ENCODE measurements at places on chromosomes 1 and 21.

GRCh38 chr1:98398649-98399048, 262.9 kb upstream of the SNX7 start:
- peak; percentile 53 for DNase-seq

GRCh38 chr1:47876587-47876963, 120.6 kb downstream of the TRABD2B start:
- DNase-seq = no peak

DNA sequence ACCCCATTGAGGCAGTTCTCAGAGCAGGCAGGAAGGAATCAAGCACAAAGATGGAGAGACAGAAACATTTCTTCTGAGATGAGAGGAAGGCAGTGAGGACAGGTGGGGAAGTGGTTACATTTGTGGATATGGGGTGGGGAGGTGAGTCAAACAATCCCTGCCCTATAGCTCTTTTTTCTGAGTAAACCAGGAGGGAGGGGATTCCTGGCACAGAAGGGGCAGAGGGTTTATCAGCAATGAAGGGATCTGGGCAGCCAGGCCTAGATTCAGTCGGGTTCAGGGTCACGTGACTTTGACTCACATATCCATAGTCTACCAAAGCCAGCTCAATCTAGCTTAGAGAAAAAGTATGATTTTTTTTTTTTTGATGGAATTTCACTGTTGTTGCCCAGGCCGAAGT, 15.7 kb upstream of the PHC2 start:
- no peak for DNase-seq

DNA sequence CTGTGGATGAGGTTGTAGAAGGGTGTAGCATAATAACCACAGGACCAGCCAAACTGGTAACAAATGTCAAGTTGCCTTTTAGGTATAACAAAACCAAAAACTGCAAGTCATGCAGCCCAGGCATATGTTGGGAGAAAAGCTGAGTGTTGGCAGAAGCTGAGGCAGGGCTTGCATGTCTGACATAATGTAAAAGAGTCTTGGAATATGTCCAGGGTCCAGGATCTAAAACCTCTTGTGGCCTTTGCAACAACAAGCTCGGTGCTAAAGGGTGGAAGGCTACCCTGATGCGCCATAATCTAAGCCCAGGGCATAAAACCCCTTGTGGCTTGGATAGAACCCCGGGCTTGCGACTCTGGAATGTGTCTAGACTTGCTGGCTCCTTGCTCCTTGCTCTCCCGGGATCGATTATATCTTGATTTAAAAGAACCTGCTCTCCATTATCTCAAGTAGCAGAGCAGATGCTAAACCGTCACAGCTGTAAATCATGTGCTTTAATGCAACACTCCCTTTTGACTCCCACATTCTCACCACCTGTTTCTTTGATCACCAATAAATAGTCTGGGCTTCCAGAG, 26.5 kb upstream of the SLC35A3 start:
- peak; percentile 75 for DNase-seq

DNA sequence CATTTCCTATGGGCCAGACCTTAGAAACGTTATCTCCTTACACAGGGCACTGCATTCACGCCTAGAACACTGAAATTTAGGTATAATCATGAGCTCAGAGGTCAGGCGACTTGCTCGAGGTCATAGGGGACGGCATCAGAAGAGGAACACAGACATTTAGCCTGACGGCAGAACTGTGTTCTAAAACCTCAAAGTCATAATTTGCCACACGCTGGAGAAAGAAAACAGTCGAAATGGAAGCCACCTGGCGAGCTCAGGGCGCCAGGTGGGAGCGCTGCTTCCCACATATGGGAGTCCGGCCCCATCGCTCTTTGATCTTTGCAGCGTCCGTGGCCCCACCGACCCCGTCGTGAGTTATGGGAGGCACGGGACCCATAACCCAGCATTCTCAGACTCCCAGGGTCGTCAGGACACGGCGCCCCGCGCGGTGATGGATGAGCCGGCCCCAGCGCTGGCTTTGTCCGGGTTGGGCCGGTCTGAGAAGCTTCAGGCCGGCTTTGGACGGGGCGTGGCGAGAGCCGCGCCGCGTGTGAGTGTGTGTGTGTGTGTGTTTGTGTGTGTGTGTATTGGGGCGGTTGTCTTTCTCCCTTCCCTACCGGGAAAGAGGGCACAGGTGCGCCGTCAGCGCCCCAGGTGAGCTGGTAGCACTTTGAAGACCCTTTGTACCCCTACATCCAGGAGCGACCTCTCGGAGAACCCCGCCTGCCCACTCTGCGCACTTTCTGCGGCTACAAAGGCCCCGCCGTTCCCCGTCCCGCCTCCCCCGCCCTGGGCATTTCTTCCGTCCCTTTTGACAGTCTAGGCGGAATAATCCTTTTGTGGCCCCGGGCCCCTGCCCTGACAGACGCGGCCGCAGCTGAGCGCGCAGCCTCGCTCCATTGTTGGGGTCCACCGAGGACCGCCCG, 861 bp upstream of the DRAXIN start:
- DNase-seq = no peak

GRCh38 chr1:5891736-5892135, 100.5 kb downstream of the NPHP4 start:
- no peak for DNase-seq

- DNase-seq = no peak
Observed at GRCh38 chr1:3334366-3334765, 120.1 kb upstream of the ARHGEF16 start.

DNA sequence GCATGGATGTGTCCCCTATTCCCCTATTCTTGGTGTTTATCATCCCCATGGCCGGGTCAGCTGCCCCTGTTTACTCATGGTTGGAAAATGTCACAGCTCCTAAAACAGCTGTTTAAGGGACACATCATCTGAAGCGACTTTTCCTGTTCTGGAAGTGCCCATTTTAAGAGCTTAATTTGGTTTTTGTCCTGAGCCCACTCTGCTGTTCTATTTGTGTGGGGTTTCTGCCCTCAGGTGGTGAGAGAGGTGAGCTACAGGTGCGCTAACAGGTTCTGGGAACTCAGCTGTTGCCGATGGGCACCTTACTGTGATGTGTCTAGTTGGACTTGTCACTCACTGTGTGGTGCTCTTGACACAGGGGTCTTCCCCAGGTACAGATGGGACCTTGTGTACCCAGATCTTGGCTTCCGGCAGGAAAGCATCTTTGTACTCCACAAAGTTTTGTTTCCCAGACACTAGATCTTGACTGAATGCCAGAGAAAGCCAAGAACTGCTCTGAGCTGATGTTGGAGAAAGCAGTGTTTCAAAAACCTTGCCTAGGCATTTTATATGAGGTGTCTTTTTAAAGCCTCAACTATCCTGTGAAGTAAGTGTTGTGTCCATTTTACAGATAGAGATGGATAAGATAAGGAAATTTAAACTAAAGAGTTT, 59.0 kb upstream of the CD1D start:
- peak; percentile 39 for DNase-seq

DNA sequence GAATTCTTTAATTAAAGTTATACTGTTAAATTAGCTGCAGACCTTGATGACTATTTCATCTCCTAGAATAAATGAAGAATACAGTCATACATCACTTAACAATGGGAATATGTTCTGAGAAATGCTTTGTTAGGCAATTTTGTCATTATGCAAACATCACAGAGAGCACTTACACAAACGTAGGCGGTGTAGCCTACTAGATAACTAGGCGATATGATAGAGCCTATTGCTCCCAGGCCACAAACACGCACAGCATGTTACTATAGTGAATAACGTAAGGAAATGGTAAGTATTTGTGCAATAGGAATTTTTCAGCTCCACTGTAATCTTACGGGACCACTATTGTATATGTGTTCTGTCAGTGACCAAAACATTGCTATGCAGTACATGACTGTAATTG, 37.6 kb upstream of the DESI2 start:
- no peak for DNase-seq

DNA sequence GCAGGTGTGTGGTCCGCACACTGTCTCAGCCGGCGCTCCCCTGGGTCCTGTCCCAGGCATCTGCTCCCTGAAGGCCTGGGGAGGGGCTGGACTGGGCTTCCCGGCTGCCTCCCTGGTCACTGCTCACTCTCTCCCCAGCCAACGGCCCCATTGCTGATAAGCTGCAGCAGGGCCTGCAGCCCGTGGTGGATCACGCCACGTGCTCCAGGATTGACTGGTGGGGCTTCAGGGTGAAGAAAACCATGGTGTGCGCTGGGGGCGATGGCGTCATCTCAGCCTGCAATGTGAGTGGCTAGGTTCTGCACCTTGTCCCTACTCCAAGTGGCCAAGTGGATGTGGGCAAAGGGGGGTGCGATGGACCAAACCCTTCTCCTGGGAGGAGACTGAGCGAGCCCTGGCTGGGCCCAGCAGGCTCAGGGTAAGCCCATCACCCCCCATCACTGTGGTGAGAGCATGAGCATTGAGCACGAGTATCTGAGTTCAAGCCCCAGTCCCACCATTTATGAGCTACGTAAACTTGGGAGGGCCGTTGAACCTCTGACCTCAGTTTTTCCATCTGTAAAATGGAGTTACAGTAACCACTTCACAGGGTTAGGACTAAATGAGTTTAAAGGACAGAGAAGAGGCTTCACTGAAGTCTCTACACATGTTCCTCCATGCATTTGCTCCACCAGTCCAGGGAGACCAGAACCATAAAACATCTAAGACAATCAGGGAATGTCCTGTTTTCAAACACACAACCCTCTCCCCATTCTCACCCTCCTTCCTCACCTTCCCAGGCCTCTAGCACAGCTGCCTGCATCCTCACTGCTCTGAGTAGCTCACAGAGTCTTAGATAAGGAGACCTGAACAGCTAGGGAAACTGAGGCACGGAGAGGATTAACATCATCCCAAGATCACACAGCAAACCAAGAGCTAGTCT, 6.5 kb downstream of the CTRC start:
- DNase-seq = no peak

- peak; percentile 90 for DNase-seq
Observed at GRCh38 chr1:31095298-31095981, 29.9 kb upstream of the PUM1 start.

DNA sequence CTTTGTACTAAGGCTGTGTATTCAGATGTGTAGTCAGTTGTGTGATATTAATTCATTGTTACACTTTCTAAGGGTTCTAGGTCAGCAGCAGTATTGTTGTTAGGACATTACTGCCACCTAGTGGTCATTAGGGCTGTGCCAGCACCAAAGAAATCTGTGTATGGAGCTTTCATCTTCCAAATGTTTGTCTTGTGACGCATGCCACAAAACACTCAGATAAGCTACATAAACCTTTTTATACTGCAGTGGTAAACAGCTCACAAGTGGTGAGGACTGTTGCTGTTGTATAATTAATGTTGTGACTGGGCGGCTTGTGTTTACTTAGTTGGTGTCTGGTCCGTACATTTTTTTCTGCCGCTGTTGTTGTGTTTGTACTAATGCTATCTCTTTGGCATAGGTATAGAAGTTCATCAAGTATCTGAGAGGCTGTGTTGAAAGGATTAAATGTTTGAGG, 51.7 kb downstream of the S1PR1 start:
- DNase-seq = peak; percentile 89

GRCh38 chr1:218411101-218411500, 66.0 kb downstream of the TGFB2 start:
- no peak for DNase-seq

DNA sequence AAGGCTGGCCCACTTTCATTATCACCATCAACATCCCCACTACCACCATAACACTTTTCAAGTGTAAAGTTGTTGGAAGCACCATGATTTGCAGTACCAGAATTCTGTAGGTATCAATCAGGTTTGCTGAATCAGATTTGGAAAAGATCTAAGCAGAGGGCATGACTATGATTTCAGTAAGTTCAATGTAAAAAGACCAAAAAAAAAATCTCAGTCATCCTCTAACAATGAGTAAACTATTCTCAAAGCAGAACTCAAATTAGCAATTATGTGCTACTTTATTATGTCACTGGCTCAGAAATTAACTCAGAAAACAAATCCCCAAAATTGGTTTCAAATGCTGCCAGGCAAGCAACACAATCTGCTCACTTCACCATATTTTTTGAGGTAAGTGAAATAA, 187.8 kb upstream of the HP1BP3 start:
- DNase-seq = no peak

GRCh38 chr1:54507033-54507870, 40.8 kb upstream of the ACOT11 start:
- DNase-seq = no peak

DNA sequence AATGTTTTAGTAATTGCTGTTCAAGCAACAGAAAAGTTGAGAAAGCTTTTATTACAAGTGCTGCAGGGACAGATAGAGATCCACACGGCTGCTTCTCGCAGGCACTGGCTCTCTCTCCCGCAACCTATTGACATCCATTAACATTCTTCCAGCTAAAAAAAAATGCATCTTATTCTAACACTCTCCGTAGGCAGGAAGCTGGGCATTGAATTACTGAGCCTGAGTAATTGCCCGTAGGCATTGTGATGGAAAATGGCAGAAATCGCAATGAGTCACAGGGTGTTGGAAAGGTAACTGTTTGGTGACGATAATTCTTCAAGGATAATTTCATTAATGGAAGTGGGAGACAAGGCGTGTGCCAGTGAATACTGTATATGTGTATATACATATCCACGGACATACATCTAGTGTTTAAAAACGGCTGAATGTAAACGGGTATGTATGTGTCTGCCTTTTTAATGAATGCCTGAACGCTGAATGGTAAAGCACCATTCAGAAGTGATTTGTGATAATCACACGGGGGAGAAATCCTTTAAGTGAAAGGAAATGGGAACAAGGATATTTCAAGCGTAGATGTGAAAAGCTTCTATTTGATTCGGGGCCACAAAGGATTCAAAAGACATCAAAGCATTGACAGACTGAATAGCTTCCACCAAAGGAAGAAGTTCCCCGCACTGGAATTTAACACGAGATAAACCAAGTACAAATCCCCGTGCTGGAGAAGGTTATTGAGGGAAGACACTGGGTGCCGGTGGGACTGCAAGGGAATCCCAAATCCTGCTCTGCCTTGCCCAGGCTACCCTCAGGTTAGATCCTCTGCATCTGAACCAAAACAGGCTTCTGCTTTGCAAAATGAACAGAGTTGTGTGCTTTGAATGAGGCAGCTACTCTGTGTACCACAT, 567.2 kb downstream of the NPHP4 start:
- DNase-seq = no peak

DNA sequence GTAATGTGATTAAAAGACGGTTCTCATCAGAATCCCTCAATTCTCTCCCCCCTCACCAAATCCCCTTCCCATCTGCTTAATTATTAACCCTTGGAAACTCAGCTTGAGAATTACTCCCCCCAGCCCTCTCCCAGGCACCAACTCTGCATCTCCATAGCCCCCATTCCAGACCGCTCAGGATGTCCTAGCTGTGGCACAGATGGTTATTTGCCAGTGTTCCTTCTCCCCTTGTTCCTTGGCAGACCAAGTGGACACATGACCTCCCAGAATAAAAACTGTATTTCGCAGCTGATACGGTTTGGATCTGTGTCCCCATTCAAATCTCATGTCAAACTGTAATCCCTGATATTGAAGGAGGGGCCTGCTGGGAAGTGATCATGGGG, 14.6 kb downstream of the HENMT1 start:
- no peak for DNase-seq

Measured in fibroblast of skin of right quadriceps (primary cell).